ENCODE measurements at places on chromosomes 7 and 10. TPM values are rescaled to one million over a fixed set of nuclear protein-coding genes. Genes with fewer than 3 reads are reported as not detected.
A peak's percentile ranks its signal among the peaks of the same experiment; 100 is the strongest.

DNA sequence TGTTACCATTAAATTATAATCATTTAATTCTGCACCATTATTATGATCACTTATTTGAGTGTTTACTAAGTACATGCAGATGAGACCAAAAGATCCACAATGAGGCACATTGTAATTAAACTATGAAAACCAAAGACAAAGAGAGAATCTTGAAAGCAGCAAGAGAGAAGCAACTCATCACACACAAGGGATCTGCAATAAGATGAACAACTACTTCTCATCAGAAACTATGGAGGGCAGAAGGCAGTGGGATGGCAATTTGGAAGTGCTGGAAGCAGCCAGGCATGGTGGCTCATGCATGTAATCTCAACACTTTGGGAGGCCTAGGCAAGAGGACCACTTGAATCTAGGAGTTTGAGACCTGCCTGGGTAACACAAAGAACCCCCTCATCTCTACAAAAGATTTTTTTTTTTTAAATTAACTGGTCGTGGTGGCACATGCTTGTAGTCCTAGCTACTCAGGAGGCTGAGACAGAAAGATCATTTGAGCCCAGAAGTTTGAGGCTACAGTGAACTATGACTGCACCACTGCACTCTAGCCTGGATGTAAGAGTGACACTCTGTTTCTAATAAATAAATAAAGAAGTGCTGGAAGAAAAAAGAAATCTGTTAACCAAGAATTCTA is 47.7 kb downstream of the CDK6 start:
- H3K4me3 ChIP-seq: no peak overlapping the region
- DNase-seq: no peak
- H3K27me3 ChIP-seq: no peaks in the 10 kb centered on the region
- no peaks in the 10 kb centered on the region for H3K36me3 ChIP-seq
- peaks cover 16% of the 10 kb centered on the region for H3K4me1 ChIP-seq
- H3K27ac ChIP-seq: no peak overlapping the region

- H3K27me3 ChIP-seq: peaks cover 15% of the 10 kb centered on the region
- DNase-seq: no peak
- peaks cover 24% of the 10 kb centered on the region for H3K4me1 ChIP-seq
- H3K4me3 ChIP-seq: no peak overlapping the region
Measured at GRCh38 chr7:129437190-129437589, 3.0 kb downstream of the STRIP2 start.

DNA sequence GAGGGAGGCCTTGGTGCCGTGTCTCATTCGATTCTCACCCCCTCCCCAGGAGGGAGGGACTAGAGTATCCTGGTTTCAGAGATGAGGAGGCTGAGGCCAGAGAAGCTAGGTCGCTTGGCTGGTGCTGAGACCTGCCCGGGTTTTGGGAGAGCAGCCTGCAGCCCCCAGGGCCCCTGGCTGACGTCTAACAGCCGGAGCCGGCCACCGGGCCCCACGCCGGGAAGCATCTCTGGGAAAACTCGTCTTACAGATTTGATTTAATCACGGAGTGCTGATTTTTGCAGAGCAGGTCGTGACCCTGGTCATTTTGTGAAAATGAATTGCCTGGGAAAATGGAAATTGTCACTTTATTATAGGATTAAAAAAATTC is 97.5 kb downstream of the MICALL2 start:
- H3K4me1 ChIP-seq: no peaks in the 10 kb centered on the region
- no peak overlapping the region for H3K27ac ChIP-seq
- peaks cover 17% of the 10 kb centered on the region for H3K27me3 ChIP-seq

GRCh38 chr10:132685101-132685891 is 100.7 kb downstream of the NKX6-2 start:
- no peaks in the 10 kb centered on the region for H3K36me3 ChIP-seq
- no peaks in the 10 kb centered on the region for H3K27me3 ChIP-seq
- peak; percentile 20 for DNase-seq
- no peak overlapping the region for H3K4me3 ChIP-seq
- no peak overlapping the region for H3K27ac ChIP-seq

GRCh38 chr7:39910108-39910869 is 39.8 kb upstream of the CDK13 start:
- no peaks in the 10 kb centered on the region for H3K27me3 ChIP-seq
- no peaks in the 10 kb centered on the region for H3K36me3 ChIP-seq
- no peak for DNase-seq
- no peak overlapping the region for H3K27ac ChIP-seq
- no peak overlapping the region for H3K4me3 ChIP-seq

GRCh38 chr7:119090851-119091250 is 866.3 kb downstream of the ANKRD7 start:
- no peaks in the 10 kb centered on the region for H3K4me1 ChIP-seq
- DNase-seq: no peak
- no peak overlapping the region for H3K27ac ChIP-seq

DNA sequence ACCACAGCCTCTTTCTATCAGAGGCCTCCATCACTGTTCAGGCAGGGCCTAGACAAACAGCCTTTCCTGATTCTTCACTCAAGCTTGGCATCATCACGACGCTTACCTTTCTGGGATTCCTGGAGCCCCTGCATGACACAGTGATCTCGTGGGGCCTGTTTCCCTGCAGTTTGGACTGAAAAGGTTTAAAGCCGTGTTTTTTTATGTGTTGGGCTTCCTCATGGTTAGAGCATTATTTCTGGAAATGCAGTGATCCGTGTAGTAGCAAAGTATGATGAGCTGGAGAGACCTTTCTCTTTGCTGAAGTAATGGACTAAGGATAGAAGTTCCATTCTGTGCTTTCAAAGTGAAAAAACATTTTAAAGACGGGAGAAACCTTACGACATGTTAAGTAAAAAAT is 169.1 kb downstream of the BMPER start:
- no peaks in the 10 kb centered on the region for H3K36me3 ChIP-seq
- no peaks in the 10 kb centered on the region for H3K27me3 ChIP-seq
- no peaks in the 10 kb centered on the region for H3K4me1 ChIP-seq
- DNase-seq: no peak
- no peak overlapping the region for H3K27ac ChIP-seq

GRCh38 chr10:22599636-22600228 is 114.6 kb downstream of the PIP4K2A start:
- no peak for DNase-seq
- no peak overlapping the region for H3K27ac ChIP-seq
- no peaks in the 10 kb centered on the region for H3K27me3 ChIP-seq
- H3K36me3 ChIP-seq: no peaks in the 10 kb centered on the region
- H3K4me1 ChIP-seq: peaks cover 31% of the 10 kb centered on the region
- H3K4me3 ChIP-seq: no peak overlapping the region

DNA sequence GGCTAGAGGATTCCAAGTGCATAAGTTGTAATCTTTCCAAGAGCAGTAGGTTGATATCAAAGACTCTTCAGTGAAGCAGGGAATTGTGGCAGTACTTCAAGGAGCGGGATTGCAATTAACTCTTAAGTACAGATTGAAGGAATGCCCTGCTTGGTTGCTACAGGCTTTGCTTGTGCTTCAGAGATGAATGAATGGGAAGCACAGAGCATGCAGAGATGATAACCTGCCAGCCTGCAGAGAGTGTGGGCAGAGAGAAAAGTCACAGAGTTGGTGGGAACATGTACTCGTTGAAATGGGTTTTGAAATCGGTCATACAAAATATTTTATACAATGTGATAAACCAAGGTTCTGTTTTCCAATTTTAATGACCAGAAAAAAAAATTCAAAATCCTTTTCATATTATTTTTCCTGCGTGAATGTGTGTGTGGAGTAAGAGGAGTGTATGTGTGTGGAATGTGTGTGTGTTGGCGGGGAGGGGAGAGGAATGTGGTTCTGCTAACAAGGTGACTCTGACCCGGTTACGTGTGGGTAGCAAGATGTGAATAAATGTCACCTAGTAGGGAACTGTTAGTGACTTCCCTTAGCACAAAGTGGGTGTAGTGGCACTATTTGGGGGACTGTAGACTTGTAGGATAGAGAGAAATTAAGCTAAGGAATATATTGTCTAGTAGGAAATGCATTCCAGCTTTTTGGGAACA is 697.8 kb downstream of the GATA3 start:
- no peaks in the 10 kb centered on the region for H3K4me1 ChIP-seq
- no peaks in the 10 kb centered on the region for H3K27me3 ChIP-seq
- H3K27ac ChIP-seq: no peak overlapping the region
- no peak overlapping the region for H3K4me3 ChIP-seq
- peak; percentile 11 for DNase-seq
- no peaks in the 10 kb centered on the region for H3K36me3 ChIP-seq

DNA sequence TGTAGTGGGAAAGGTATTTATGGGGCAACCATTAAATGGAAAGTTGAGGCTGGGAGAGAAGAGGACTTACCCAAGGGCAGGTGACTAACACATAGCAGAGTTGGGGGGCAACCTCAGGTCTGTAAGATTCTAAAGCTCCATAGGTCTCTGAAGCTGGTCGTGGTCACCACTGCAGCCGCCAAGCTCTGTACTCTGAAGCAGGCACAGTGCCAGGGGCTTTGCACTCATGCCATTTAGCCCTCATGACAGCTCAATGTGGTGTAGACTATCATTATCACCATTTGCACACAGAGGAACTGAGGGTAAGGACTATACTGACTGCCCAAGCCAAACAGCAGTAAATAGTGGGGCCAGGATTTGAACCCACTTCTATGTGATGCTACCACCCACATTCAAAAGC is 32.5 kb upstream of the TMEM273 start:
- H3K27me3 ChIP-seq: no peaks in the 10 kb centered on the region
- no peak overlapping the region for H3K4me3 ChIP-seq
- H3K4me1 ChIP-seq: no peaks in the 10 kb centered on the region
- no peak for DNase-seq

GRCh38 chr10:4477664-4478063 is 348.3 kb upstream of the AKR1E2 start:
- H3K27ac ChIP-seq: no peak overlapping the region
- H3K36me3 ChIP-seq: no peaks in the 10 kb centered on the region
- no peaks in the 10 kb centered on the region for H3K4me1 ChIP-seq

GRCh38 chr10:1420661-1421362 is 316.5 kb downstream of the ADARB2 start:
- peak; percentile 87 for DNase-seq
- H3K27me3 ChIP-seq: peaks cover 15% of the 10 kb centered on the region
- H3K36me3 ChIP-seq: no peaks in the 10 kb centered on the region
- peak overlapping the region; percentile 44 for H3K4me3 ChIP-seq

DNA sequence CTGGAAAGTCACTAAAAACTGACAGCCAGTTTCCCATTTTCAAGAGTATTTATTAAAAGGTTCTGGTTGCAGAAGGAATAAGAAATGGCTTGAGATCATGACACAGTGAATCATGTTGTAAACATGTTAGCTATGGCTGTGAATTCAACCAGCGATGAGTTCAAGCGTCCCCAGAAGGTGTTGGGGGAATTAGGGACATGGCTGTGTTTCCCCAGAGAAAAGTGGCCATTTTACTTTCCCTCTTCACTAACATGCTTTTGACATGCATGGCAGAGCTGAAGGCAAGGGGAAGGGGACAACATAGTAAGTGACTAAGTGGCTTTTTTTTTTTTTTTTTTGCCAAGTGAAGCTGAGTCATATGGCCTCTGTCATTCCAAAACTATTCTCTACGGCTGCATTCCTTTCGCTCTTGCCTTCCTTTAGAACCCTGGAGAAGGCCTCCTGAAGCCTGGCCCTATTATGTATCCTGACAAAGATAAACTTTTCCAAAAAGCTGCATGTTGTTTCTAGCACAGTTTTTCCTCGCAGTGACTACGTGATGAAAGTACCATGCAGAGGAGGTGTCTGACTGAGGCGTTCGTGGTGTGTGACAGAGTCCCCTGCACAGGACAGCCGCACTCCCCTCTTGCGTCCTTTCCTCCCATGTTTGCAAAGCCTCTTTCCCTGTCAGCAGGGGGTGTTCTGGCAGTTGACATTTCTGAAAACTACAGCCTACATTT is 46.9 kb downstream of the EGFR start:
- peak; percentile 34 for DNase-seq
- H3K36me3 ChIP-seq: no peaks in the 10 kb centered on the region
- peaks cover 27% of the 10 kb centered on the region for H3K4me1 ChIP-seq
- no peak overlapping the region for H3K27ac ChIP-seq
- no peak overlapping the region for H3K4me3 ChIP-seq

DNA sequence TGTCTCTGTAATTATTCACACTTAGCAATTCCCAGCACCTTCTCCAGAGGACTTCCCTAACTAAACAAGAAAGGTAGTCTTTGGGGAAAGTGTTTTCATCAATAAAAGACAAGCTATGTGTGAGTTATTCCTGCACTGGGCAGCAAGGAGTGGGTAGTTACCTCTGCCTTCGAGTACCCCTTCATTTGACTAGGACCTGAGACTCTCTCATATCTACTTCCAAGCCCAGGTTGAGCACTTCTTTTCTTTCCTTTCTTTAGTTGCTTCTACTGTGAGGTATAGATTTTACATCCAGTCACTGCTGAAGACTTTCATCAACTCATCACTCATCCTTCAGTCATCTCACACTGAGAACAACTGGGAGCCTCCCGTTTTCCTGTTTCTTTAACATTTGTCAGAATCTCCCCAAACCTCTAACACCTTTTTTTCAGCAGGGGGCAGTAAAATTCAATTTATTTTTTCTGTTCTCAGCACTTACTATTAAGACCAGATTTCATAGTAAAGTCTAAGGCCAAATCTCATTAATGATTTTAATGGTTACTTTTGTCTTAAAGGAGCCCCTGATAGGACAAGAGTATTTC is 80.1 kb upstream of the PRSS1 start:
- H3K27ac ChIP-seq: no peak overlapping the region
- no peaks in the 10 kb centered on the region for H3K27me3 ChIP-seq
- DNase-seq: peak; percentile 20
- no peaks in the 10 kb centered on the region for H3K4me1 ChIP-seq
- H3K36me3 ChIP-seq: no peaks in the 10 kb centered on the region

The OR9A2 gene
- not detected for total RNA-seq

The LRRC18 gene
- not detected for total RNA-seq

The CELF2 gene
- total RNA-seq: 31.6 TPM

The ELN gene
- total RNA-seq: 1.1 TPM

The NSUN6 gene
- total RNA-seq: 21.9 TPM

Measured in neural progenitor cell (in vitro differentiated cells).